ENCODE measurements at places on chromosomes 13 and 19.

DNA sequence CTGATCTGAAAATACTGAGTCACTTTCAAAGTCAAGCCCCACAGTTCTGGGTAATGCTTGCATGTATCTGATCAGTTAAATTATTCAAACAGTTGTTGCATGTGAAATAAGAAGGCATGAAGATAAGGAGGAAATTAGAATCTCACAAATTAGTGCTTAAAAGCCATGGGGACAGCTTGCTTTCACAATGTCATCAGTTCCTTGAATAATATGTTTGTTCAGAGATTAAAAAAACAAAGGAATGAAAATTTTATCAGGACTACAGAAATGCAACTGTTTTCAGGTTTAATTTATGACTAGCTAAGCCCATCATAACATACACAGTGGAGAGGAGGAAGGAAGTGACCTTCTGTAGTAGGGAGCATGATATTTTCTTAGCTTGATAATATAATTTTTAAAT, 150.1 kb downstream of the OXGR1 start:
- no peak for DNase-seq

DNA sequence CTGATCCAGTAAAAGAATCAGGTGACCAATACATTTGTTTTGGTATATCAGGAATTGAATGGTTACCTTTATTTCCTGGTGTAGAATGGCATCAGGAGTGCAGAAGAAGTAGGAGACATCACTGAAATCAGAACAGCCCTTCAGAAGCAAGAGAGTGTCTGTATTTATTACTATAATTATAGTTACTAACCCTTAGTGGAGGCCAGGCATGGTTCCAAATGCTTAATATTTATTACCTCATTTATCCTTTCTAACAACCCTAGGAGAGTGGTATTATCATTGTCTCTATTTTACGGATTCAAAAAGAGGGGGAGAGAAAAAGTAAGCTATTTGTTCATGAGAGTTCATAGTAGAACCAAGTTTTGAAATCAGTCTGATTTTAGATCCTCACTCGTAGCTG, 1292.9 kb downstream of the PCDH9 start:
- DNase-seq, result no peak

GRCh38 chr19:38155453-38155852, 68.6 kb downstream of the DPF1 start:
- no peak for DNase-seq

DNA sequence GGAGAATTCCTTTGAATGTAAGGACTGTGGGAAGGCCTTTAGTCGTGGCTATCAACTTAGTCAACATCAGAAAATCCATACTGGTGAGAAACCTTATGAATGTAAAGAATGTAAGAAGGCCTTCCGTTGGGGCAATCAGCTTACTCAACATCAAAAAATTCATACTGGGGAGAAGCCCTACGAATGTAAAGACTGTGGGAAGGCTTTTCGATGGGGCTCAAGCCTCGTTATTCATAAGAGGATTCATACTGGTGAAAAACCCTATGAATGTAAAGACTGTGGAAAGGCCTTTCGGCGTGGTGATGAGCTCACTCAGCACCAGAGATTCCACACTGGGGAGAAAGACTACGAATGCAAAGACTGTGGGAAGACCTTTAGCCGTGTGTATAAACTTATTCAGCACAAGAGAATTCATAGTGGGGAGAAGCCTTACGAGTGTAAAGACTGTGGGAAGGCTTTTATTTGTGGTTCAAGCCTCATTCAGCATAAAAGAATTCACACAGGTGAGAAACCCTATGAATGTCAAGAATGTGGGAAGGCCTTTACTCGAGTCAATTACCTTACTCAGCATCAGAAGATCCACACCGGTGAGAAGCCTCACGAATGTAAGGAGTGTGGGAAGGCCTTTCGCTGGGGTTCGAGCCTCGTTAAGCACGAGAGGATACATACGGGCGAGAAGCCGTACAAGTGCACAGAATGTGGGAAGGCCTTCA, 39.2 kb downstream of the ZNF331 start:
- no peak for DNase-seq

DNA sequence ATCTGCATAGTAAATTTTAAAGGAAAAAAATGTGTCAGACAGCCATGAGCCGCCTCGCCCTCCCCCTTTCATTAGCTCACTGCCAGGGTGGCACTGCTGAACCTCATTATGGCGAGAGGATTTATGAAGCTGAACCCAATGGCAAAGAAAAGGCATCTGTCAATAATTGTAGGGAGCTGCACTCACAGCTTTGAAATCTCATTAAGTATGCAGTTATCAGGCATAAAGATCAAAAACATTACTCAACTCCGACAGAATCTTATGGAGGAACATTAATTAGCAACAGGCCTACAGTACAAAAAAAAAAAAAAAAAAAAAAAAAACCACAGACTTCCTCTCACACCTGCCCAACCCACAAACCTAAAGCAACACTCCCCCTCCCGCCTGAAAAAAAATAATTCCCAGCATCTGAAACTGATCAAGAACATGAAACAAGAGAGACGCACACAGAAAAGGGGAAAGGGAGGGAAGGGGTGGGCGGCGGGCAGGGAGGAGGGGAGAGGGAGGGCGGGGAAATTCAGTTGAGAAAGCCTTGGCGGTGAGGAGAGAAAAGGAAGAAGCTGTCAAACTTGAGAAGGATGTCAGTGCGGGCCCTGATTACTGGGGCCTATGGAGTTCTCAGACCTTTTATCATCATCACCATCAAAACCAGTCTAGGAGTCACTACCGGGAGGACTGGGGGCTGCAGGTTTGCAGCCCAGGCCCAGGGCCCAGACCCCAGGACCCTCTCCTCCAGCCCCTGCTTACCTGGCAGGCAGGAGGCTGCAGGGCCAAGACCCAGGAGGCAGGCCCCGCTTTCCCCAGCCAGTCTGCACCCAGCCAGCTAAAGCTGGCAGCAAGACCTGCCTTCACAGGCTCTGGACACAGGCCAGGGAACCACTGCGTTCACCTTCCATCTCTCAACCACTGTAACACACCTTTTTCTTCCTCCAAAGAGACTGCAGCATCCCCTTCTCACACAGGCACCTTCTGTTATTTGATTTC, 8.9 kb downstream of the TSHZ3 start:
- DNase-seq, result no peak

DNA sequence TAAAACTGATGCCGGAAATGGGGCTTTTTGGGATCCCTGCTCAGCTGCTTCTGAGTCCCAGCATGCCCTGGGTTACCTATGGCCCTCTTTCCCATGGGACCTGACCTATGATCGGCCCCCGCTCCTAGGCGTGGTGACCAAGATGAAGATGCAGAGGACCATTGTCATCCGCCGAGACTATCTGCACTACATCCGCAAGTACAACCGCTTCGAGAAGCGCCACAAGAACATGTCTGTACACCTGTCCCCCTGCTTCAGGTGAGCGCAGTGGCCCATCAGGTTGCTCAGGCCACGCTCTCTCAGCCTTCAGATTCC, 1.5 kb downstream of the RPS11 start:
- DNase-seq, result no peak

All from HS-5 (cell line).